ELR (cell line): ENCODE measurements at places on chromosomes 5 and 9.

- peak; percentile 93 for DNase-seq
Observed at GRCh38 chr9:72586388-72587130, 65.2 kb downstream of the TMC1 start.

- DNase-seq: no peak
Observed at GRCh38 chr9:134287591-134288491, 38.4 kb upstream of the RXRA start.

DNA sequence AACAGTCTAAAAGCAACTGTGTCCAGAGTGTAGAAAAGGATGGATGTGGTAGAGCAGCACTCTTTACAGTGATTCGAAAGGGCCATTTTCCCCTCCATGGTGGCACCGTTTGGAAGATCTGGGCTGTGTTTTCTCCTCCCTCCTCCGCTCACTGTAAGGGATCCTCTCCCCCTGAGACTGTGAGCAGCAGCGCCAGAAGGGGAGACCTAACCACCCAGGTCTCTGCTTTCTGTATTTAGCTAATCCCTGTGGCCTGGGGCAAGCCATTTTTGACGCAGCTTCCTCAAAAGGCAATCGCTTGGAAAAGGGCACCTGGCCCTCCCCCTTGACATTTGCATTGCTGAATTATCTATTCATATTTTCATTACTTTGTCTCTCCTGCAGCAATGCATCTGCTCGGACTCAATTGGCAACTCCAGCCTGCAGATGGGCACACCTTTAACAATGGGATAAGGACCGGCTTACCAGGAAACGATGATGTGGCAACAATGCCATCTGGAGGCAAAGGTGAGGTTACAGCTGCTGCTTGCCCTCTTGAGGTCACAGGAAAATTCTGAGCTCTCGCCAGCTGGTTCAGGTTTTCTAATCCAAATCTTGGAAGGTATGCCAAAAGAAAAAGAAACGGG lies 244.3 kb upstream of the WWC1 start:
- DNase-seq: peak; percentile 42

- DNase-seq: peak; percentile 88
Observed at GRCh38 chr5:100464418-100464817, 70.8 kb upstream of the FAM174A start.

GRCh38 chr5:67432606-67433005 lies 236.0 kb upstream of the CD180 start:
- no peak for DNase-seq

DNA sequence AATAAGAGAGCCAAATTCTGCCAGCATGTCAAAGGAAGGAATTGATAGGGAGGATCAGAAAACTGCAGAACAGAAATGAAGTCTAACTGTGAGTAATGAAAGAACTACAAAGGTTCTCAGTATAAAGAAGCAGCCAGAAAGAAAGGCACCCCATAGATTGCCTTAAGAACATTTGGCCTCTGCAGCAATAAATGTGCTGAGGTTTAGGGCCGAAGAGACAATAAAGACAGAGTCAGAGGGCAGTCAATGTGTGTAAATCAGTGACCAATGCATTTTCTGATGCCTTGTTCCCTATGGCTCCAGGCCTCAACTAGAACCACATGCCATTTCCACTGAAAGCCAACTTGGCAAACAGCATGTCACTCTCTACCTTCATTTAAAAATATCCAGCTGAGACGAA lies 281.0 kb downstream of the HINT1 start:
- DNase-seq: no peak

DNA sequence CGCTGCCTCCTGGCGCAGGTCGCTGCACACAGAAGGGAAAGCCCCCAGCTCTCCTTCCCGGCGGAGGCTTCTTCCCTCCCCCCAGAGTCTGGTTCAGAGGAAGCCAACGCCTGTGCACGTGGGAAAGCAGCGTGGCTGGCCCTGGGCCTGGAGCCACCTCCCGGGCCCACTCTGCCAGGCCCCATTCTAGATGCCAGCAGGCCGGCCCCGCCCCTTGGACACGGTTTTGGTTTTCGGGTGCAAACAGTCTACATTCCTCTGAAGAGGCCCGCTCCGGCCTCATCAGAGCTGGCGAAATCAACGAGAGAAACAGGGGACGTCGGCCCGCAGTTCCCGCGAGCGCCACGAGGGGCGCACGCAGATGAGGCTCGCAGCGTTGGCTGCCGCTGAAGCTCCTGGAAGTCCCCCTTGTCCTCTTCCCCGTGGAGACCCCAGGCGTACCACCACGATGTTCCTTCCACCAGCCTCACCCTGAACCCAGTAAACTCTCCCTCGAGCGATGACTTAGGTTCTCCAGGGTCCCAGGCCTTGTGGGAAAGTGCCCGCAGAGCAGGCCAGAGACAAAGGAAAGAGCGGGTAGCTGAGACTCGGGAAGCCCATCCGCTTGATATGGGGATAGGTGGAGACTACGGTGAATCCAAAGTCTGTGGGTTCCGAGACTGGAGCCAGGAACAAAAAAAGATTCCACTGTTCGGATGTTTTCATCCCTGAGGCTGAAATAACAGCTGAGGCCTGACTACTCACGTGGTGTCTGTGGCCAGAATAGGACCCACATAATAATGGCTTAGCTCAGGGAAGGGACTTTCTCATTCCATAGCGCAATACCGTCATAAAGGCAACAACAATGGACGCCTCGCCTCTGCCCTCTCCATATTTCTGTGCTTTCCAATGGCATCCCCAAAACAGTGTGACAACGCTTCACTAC lies 64.2 kb downstream of the KLF4 start:
- DNase-seq: peak; percentile 37

GRCh38 chr5:173826428-173827350 lies 61.5 kb upstream of the CPEB4 start:
- no peak for DNase-seq

DNA sequence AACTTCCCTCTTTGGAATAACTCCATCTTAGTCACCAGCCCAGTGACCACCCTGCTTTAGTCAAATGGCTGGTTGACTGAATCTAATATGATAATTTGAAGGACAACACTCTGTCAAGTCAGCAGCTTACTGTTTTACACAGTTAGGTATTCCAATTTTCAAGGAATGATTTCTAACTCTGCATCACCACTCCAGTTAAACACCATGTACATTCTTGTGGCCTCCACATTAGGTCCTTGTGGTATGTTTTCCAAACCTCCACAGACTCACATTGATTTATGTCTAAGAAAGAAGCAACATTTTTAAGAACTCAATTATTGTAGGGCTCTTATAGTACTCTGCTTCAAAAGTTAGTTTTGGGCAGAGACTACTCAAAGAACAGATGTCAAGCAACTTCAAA lies 110.7 kb downstream of the TLE1 start:
- no peak for DNase-seq

GRCh38 chr5:136040746-136041415 lies 12.1 kb downstream of the TGFBI start:
- DNase-seq: no peak

DNA sequence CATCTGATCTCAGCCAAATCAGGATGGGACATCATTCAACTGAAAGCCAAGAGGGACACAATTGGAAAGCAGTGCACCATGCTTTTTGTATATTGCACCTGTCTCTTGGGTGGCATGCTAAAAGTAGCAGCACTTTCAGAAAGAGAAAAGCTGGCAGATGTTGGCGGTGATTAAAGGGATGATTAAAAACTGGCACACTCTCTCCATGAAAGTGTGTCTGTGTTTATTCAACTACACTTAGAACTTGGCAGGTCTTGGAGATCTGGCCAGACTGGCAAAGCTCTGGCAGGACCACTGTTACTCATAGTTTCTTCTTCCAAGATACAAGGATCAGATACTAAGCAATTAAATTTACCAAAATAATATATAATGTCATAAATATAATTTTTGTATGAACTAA lies 112.9 kb upstream of the ELAVL2 start:
- no peak for DNase-seq

- DNase-seq: peak; percentile 58
Observed at GRCh38 chr9:136342181-136343120, 15.1 kb downstream of the GPSM1 start.

GRCh38 chr5:176180781-176181180 lies 57.4 kb upstream of the SIMC1 start:
- no peak for DNase-seq

- peak; percentile 99 for DNase-seq
Observed at GRCh38 chr5:168317521-168318147, 26.2 kb downstream of the WWC1 start.

GRCh38 chr5:36301858-36302603 lies at the start of gene RANBP3L:
TSS of gene RANBP3L (minus strand) at chr5:36301902. CDS start at chr5:36301416, 486 bp downstream.
- DNase-seq: peak; percentile 30

- DNase-seq: peak; percentile 21
Observed at GRCh38 chr5:145568581-145568980, 266.6 kb downstream of the PRELID2 start.

DNA sequence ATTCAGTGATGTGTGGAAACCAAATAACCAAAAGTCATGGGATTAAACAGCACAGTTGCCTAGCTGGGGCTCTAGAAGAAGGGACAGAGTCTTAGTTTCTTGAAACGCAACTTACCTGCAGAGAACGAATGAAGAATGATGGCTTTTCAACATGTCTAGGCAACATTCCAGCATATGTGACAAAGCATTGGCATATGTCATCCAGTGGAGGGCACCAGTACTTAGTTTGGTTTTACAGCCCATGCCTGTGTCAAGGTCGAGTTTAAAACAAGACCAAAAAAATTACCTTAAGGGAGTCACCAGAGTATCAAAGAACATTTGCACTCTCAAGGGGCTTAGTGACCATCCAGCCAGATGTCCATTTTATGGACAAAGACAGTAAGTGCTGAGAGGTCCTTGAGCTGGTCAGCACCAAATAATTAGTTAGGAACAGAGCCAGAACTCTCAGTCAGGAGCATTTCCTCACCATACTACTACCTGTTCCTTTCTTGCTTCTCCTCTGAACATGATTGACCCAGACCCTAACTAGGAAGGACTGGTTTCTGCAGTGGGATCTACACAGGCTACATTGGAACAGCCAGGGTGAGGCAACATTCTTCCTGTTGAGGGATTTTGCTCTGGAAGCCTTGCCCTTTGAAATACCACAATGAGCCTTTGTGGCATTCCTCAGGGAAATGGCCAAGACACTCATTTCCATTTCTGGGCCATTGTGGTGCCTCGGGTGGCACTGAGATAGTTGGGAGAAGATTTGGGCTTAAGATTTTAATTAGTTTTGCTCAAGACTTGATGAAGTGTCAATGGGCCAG lies 75.4 kb upstream of the ANKH start:
- DNase-seq: peak; percentile 46

GRCh38 chr5:150500328-150500841 lies 7.5 kb upstream of the NDST1 start:
- DNase-seq: no peak

DNA sequence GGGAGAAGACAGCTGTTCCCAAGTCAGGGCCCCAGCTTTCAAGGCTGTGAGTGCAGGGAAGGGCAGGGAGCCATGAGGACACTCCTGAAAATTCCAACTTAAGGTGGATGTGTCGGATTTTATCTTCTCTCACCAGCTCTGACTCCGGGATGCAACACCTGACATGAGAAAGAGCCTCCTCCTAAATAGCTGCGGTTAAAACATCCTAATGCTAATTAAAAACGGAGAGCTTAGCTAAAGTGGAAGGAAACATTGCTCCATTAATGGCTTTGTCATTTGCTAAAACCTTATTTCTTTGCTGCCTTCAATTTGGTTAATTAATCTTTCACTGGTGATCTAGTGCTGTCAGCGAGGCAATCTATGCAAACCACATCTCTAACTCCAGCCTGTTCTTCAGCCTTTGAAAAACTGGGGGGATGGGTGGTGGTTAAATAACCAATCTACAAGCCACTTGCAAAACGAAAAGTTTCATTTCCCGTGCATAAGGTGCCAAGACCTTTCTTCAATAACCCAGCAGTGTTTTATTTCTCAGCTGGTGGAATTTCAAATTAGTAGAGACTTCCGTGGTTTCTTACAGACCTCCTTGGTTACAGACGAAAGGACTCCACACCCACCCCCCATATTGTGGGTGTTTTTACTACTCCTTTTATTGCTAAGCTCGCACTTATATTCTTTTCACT lies 379.6 kb downstream of the MLLT3 start:
- DNase-seq: no peak

DNA sequence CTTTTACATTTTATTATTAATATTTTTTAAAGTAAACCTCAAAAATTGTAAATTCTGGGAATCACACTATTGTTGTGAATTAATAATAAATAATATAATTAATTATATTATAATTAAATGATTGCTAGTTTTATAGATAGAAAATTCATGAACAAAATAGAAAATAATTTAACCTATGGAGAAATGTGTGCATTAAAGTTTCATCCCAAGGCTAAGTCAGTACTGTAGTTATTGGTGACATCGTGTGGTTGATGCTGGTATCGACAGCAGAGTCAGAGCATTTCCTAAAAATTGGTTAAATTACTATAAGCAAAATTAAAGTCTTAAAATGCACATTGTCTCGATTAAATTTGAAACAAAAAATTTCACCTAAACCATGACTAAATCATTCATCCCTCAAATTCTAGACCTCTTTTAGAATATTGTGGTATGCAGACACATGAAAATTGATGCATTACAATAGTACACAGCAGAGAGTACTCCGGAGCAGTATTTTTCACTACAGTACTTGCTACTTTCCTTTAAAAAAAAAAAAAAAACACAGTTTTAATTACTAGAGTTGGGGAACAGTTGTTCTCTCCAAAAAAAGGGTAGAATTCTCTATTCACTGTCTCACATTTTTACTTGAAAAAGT lies 73.9 kb downstream of the RORB start:
- peak; percentile 40 for DNase-seq

GRCh38 chr5:160641405-160641804 lies 210.6 kb downstream of the ATP10B start:
- DNase-seq: no peak

- no peak for DNase-seq
Observed at GRCh38 chr5:169182797-169183196, 118.1 kb downstream of the SLIT3 start.

DNA sequence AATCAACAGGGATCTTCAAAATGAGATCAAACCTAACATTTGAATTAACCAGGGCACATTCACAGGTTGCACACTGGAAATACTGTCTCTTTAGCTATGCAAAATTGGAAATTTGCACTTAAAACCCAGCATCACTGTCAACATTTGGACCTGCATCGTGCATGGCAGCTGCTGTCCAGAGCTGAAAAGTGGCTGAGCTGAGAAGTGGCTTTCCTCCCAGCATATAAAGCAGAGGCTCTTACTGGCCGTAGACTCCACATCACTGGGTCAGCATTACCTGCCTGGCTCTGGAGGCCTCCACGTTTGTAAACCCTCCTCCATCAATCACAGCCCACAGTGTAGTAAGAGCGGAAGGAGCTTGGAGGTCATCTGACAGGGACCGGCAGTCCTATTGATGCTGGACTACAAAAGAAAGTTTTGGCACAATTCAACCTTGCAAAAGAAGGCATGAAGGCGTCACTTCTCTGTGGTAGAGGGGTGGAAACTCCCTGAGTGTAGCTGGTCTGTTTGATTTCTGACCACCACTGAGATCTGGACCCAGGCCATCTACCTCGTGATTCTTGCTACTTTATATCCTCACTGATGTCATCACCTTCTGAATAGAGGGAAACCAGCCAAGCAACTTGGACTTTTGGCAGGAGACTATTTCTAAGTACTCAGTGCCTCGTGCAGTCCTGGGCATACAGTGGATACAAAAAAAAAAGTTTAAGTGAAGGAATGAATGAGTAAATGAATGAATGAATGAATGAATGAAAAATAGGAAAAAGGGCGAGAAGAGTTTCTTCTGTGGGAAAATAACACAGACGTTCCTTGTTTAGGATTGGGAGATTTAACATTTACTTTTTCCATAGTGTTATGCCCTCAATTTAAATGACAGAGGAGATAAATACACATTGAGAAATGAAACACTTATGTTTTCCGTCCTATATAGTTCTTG lies 14.8 kb downstream of the RASEF start:
- no peak for DNase-seq
